ENCODE measurements at places on chromosomes 6 and 20.
A peak's percentile ranks its signal among the peaks of the same experiment; 100 is the strongest.

- DNase-seq: peak; percentile 26
Measured at GRCh38 chr6:34295721-34296120, 46.9 kb upstream of the SMIM29 start.

DNA sequence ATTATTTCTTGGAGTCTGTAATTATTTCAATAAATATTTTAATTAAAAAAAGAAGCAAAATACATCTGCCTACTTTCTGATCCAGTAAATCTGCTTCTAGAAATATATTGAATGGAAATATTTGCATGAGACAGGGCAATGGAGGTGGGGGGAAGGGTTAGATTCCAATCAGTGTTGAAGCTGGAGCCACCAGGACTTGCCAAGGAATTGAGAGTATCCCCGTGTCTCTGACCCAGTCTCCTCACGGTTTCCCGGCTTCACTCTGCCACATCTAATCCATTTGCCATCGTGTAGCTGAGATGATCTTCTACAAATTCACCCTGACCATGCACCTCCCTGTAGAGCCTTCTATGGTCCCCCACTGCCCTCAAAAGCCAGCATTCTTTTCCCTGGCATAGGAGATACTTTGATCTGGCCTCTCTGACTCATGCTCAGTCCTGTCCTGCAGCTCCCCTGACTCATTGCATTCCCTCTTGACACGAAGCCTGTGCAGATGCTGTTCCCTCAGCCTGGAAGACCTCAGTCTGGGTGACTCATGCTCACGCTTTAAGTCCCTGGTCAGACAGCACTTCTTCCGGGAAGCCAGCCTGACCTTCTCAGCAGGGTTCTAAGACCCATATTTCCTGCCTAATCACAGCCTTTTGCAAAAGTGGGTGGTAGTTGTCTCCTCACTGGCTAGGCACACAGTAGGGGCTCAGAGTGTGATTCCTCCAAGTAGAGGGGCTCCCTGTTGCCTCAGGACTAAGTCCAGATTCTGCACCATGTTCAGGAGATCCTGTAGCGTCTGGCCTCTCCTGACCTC is 23.0 kb upstream of the FKBP1A start:
- peak; percentile 99 for DNase-seq

DNA sequence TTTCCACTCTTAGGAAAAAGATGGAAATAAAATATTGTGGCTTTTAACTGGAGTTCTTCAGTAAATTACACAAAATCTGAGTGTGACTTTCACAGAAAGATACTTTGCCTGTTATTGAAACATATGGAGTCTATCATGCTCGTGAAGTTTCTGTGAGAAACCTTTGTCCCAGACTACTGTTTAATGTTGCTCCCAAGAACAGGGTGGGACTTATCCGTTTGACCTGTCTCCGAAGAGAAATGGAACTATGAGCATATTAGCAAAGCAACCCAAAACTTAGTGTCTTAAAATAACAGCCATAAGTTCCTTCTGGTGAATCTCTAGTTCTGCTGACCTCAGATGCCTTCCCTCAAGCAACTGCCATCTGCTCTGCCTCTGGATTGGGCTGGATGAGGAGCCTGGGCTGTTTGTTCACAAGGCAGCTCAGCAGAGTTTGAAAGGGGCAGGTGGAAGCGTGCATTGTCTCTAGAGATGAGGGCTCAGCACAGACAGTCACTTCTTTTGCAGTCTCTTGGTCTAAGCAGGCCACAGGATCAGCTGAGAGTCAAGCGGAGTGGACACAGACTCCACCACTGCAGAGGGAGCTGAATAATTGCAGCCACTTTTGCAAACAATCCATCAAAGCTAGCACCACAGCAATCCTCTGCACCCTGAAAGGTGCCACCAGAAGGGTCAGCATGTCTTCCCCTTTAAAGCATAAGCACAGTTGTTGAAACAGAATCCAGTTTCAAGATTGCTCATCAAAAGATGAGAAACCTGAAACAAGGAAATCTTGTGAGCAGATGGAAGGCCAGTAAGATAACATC is 52.8 kb downstream of the MYB start:
- DNase-seq: peak; percentile 17

DNA sequence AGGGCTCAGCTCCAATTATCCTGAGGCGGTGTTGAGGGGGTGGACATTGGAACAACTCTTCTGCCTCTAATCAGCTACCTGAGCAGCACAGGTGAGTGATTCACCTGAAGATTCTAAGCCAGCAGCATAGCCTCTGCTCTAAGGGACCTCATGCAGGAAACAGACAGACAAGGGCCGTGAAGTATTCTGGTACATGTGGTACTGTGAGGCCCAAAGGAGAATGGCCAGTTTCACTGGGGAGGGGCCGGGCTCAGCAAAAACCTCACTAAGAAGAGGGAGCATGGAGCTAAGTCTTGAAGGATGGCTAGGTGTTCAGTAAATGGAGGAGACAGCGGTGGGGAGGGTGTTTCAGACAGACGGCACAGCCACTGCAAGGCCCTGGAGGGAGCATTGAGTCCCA is 58.5 kb upstream of the CCDC167 start:
- DNase-seq: no peak

- no peak for DNase-seq
Measured at GRCh38 chr20:38144598-38144973, 20.5 kb downstream of the TGM2 start.

DNA sequence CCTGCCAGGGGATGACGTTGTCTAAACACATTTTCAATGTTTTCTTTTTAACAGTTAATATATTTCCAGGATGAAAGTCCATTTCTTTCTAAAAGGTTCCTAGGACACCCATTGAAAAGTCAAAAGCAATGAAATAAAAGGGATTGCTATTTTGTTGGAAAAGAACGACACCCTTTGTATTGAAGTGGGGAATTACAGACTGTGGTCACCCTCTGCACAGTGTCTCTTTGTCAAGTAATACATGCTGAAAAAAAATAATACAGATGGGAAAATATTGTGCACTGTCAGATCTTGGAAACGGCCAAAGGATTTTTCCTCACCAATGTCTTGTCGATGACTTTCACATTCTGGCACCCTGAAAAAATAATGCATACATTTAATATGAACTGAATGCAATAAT is 56.9 kb downstream of the HAO1 start:
- DNase-seq: no peak

DNA sequence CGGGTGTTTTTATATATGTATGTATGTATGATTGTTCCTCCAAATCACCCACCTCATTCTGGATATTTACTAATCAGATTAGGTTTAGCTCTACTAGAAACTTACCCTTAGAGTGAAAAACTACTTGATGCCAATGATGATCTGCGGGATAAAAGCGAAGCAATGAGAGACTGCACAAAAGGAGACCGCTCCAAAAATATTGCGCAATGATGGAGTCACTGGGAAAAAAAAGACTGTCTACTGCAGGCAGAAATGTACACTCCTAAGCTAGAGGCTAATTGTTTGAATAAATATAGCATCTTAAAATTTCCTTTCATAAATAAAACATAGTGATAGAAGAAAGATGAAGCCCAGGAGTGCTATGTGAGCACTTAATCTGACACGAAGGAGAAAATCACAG is 7.3 kb downstream of the RAB32 start:
- peak; percentile 14 for DNase-seq

DNA sequence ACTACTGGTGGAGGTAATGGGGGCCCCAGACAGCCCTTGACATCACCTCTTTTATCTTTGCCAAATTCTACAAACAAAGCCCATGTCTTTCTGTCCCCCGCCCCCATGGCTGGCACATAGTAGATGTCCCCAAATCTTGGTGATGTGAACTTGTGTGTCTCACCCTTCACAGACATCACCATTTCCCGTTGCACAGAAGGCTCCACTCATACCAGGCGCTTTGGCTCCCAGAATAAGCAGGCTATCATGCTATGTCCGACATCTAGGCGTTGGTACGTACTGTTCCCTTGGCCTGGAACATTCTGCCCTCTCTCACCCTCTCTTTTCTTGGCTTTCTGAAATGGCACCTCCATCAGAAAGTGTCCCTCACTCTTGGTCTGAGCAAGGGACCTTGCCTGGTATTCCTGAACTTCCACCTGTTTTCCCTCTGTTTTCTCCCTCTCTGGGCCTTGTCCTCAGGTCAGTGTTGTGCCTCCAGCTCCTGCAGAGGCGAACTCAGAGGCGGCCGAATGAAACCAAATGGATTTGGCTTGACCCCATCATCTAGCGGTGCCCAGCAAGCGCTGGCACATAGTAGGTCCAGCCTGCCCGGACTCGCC is 968 bp upstream of the CCN5 start:
- DNase-seq: no peak

GRCh38 chr20:37152284-37152683 is 26.8 kb upstream of the RPN2 start:
- no peak for DNase-seq

GRCh38 chr20:44752099-44752931 is 6.7 kb downstream of the KCNK15 start:
- no peak for DNase-seq

- no peak for DNase-seq
Measured at GRCh38 chr20:53379014-53379832, 214.4 kb downstream of the ZNF217 start.

DNA sequence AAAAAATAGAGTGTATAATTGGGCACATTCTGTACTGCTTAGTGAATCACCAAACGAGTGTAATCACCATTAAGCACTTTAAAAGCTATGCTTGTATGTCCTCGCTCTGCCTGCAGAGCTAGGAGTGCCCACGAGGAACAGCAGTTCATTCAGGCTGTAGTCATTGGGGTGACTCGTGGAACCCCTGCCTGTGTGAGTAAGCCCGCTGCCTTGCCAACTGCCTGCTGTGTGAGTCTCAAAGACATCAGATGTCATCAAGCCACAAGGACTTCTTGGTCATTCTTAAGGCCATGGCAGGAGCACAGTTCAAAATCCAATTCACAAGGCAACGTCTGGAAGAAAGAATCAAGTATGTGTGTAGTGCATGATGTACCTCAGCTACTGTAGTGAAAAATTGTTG is 60.4 kb downstream of the FOXO3 start:
- peak; percentile 87 for DNase-seq

DNA sequence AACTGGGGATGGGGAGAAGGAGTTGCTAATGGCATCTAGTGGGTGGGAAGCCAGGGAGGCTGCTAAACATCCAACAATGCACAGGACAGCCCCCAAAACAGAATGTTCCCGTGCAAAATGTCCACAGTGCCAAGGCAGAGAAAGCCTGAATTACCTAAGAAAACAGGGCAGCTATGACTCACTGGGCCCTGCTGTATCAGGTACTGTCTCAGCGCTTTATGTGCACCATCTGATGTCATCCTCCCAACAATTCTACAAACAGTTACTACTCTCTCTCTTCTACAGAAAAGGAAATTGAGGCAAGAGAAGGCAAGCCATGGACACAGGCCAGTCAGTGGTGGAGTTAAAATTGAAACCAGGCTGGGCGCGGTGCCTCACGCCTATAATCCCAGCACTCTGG is 3.1 kb downstream of the YTHDF1 start:
- no peak for DNase-seq

Data from mesenchymal stem cell (in vitro differentiated cells and primary cell).